ENCODE measurements at places on chromosomes 1 and 21.

- DNase-seq = peak; percentile 71
Measured at GRCh38 chr1:1943834-1944570, 24.9 kb upstream of the TMEM52 start.

- no peak for DNase-seq
Measured at GRCh38 chr1:47837866-47838561, 159.2 kb downstream of the TRABD2B start.

- no peak for DNase-seq
Measured at GRCh38 chr1:153631047-153632022, 2.5 kb upstream of the CHTOP start.

GRCh38 chr1:181153634-181153961 is 65.1 kb downstream of the IER5 start:
- no peak for DNase-seq

- DNase-seq = peak; percentile 90
Measured at GRCh38 chr1:173477286-173478093, at the start of gene PRDX6. Gene PRDX6, plus strand, starts transcription at chr1:173477335. Its CDS starts 63 bp downstream, at chr1:173477398.

GRCh38 chr1:53073868-53074311 is 11.9 kb downstream of the PODN start:
- DNase-seq = no peak

DNA sequence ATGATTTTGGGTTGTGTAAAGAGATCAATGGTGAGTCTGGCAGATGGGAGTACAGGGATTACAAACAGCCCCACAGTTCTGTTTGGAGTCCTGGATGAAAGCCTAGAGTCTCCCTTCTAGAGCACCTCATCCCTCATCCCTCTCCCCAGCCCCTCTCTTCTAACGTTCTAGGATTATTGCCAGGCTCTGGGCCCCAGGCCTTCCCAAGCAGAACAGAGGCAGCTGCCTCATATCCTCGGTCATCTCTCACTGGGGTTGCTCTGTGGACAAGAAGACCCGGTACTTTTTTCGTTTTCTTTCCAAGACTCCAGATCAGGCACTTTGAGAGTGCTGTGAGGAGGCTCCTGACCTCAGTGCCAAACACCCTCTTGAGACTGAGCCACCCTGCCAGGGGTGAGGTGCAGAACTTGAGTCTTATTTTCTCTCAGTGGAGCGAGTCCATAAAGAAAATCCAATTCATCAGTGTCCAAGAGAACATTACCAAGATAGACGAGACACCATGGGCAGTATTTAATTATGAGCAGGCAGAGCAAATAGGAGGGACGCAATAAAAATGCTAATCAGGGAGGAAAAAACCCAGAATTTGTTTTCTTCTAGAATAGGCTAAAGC is 17.1 kb upstream of the KCND3 start:
- no peak for DNase-seq

DNA sequence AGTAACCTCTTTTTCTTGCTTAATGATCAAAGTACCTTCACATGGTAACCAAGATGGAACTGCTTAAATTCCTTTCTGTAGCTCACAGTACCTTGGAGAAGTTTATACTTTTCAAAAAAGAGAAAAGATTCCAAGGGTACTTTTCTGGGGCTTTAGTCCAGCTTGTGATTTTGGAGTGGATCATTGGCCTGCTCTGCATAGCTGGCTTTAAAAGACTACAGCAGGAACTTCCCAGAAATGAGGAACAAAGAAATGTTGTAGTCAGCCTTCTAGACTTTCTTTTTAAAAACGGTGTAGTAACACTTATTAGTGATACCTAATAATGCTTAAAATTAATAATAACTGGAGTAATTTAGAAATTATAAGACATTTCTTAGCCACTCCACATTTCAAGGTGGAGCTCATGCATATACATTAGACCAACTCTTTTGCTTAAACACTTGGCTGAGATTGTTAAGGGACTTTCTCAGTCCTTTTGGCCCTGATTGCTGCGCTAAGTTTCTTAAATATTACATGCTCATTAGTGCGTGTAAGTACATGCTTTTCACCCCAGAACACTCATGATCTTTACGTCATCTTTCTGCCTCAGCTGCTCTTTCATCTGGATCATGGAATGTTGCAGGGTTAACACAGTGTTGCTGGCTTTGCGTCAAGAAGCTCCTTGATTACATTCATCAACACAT is 57.3 kb downstream of the SDCCAG8 start:
- DNase-seq = no peak

DNA sequence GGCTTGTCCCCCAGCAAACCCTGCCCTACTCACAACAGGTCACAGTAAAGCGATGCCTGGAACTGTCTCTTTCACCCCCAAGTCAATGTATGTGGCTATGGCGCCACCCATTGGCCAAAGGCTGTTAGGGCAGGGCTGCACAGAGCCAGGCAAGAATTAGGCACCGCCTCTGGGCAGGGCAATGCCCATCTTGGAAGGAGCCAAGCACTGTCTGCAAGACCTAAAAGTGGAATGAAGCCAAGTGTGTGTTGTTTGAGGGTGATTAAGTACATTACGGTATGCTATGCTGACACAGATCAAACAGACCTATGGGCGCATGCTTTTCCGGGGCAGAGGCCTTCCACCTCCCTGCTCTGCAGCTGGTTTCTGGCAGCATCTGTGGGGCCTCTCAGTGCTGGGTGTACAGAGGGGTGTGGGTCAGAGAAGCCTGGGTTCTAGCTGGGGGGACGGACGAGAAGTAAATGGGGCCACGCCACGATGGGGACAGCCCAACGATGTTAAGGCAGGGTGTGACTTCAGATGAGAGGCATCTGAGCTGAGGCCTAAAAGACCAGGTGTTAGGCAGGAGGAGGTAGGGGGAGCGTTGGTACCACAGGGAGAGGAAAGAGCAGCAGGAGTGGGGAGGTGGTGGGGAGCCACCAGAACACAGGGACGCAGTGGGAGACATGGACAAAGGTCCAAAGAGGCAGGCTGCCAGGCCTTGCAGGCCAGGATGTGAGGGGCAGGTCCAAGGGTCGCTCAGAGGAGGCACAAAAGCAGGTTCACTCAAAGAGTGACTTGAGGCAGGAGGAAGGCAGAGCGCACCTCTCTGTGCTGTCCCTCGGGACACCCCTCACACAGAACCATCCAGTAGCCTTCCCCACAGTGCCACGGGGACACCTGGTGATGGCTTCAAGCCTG is 49.8 kb downstream of the ACOT7 start:
- DNase-seq = peak; percentile 60

DNA sequence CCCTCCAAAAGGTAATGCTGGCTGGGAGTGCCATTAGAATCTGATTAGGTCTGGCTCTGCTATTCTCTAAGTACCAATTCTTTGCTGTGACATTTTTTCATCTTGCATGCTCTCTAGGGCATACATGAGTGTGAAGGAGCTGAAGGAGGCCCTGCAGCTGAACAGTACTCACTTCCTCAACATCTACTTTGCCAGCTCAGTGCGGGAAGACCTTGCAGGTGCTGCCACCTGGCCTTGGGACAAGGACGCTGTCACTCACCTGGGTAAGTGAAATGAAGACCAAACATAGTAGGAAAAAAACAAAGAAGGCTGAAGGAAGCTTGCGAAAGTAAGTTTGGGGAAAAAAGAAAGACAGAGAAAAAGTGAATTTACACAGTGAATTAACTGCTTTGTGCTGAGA is 207.9 kb downstream of the PAPPA2 start:
- no peak for DNase-seq

- no peak for DNase-seq
Measured at GRCh38 chr21:39077876-39078275, 105.4 kb downstream of the PSMG1 start.

DNA sequence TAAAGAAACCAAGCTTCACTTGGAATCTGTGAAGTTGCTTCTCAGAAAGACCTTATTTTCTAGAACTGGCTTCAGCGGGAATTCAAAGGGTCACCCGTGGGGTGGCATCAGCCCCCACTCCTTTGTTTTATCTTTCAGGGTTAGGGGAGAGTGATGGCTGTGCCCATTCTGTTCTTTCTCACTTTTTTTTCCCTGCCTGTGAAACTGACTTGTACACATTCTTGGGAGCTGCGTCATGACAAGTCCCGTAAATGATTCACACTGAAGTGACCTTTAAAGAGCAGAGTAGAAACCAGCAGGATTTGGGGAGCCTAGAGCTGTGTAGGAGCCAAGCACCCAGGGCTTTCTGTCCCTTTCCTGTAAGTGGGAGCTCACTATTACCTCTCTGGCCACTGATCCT is 43.8 kb downstream of the SLC44A3 start:
- DNase-seq = no peak
